Pancreas (tissue), 10 donors: ENCODE measurements at places on chromosomes 16 and 17. TPM values are rescaled to one million over a fixed set of nuclear protein-coding genes. Genes with fewer than 3 reads are reported as not detected.

Gene SLC12A3
- not detected for total RNA-seq

Gene ZNF785
- total RNA-seq = 8.6 TPM

Gene GDPD3
- 1.8 TPM for total RNA-seq

Gene SPATA32
- total RNA-seq = 0.12 TPM

Gene TMEM235
- total RNA-seq = not detected

Gene TVP23A
- total RNA-seq = not detected

Gene GCGR
- total RNA-seq = 0.75 TPM

Gene ANKRD40CL
- total RNA-seq = not detected

Gene KRTAP1-1
- 0.16 TPM for total RNA-seq

Gene CNTD1
- total RNA-seq = 0.78 TPM

Gene PRR15L
- 68.6 TPM for total RNA-seq

Gene AANAT
- not detected for total RNA-seq

Gene LITAFD
- total RNA-seq = not detected

Gene UNKL
- 22.1 TPM for total RNA-seq

Gene RNF112
- total RNA-seq = 1.2 TPM

Gene SKAP1
- 0.92 TPM for total RNA-seq

Gene TRPV2
- 10.7 TPM for total RNA-seq

Gene CMTM2
- total RNA-seq = not detected

Gene DNAI2
- total RNA-seq = not detected
